Neural crest cell (in vitro differentiated cells): ENCODE measurements at places on chromosomes 7 and 10. TPM values are rescaled to one million over a fixed set of nuclear protein-coding genes. Genes with fewer than 3 reads are reported as not detected.

DNA sequence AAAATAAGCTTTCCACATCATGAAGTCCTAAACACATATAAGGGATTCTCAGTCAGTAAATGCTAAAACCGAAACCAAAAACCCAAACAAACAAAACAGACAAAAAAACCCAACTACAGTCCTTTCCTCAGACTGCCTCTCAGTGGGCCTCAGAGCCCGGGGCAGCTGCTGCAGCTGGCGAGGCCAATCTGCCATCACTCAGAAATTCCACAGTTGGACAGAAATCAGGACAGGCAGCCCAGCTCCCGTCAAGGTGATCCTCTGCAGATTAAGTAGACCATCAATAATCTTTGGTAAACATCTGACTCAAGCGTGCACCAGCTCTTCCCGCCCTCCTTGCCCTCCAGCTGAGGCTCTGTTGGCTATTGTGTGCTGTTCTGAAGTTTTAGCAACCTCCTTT lies 142.2 kb downstream of the ATXN7L1 start:
- no peak for DNase-seq

DNA sequence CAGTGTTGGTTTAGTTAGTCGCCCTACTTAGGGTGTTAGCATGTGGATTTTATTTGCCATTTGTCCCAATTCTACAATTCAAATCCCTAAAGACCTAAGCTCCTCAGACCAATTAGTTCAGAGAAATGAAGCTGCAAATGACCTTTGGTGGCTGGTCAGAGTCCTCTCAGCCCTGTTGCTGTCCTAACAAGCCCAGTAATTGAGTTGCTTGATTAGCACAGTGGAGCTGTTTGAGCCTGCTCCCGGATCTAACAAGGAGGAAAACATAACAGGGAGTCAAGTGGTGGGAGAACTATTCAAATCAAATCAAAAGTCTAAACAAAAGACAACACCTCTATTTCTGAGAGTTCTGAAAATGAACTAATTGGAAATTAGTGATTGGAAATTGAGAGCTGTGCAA lies 22.1 kb downstream of the ZDHHC6 start:
- DNase-seq, result no peak

- DNase-seq, result no peak
These were observed 27.9 kb upstream of the DPYSL4 start for GRCh38 chr10:132158823-132159222.

DNA sequence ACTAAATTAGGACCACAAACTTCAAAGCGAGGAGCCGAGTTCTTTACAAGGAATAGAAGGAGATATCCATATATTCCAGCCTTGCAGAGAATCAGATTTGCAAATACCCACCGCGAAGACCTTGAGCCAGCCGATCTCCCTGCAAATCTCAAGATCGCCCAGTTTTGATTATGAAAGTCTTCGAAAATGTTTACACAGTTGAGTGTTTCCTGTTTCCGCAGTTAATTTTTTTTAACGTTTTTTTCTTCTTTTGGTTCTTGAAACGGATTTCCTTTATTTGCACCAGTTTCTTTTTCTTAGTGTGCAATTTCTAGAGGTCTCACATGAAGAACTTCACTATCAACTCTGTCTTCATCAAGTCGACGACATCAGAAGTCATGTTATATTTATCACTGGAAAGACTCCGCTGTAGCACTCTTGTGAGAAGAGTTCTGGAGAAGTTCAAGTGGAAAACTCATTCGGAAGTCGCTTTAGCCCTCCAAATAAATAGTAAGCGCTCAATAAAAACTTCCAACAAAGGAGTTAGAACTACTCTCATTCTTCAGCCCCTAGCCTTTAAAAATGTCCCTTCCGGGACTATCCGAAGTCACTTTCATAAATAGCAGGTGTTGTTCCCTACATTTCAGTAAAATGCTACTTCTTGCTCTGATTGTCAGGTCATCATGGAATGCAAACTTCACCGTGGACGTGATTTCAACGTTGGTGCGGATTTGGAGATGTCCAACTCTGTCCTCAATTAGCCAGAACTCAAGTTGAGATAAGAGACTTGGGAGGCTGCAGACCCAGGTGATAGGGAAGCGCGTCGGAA lies 11.9 kb upstream of the SPAG6 start:
- DNase-seq, result no peak

- DNase-seq, result no peak
These were observed 95.0 kb upstream of the POM121L12 start for GRCh38 chr7:52940481-52940880.

DNA sequence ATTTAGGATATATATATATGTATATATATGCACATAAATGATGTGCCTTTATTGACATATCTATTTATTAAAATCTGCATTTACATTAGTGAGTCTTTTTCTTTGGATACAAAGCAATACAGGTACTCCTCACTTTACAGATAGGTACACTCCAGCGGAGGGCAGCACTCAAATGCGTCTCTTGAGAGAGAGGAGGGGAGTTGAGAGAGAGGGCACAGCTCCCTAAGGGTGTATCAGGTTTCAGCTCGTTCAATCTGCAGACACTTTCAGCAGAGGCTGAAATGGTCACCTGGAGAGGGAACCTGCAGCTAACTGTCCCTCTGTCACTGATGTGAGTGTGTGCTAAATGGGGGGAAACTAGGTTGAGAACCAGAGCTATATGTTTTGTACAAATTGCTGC lies 21.5 kb downstream of the C10orf53 start:
- DNase-seq, result no peak

- no peak for DNase-seq
These were observed 407.7 kb downstream of the PARD3 start for GRCh38 chr10:34407324-34407805.

DNA sequence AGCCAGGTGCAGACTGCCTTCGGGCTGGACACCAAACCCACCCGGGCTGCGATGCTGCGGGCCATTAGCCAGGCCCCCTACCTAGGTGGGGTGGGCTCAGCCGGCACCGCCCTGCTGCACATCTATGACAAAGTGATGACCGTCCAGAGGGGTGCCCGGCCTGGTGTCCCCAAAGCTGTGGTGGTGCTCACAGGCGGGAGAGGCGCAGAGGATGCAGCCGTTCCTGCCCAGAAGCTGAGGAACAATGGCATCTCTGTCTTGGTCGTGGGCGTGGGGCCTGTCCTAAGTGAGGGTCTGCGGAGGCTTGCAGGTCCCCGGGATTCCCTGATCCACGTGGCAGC lies 50.0 kb downstream of the VWA2 start:
- DNase-seq, result no peak

DNA sequence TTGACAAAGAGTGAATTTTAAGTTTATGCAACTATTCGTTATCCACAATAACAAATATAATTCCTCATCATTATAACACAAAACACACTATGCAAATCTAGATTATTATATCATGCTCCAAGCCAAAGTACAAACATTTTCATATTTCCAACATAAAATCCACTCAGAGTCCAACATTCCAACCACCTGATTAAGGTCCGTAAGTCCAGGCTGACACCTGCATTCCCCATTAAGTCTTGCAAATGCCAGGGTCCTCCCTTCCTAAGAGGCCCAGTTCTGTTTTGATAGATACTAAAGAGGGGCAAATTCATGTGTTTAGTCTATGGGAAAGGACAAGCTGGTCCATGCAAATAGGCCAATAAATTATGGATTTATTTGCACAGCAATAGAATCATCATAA lies 206.1 kb downstream of the POU6F2 start:
- no peak for DNase-seq

- DNase-seq, result no peak
These were observed 44.3 kb upstream of the ZC3HAV1 start for GRCh38 chr7:139153832-139154231.

DNA sequence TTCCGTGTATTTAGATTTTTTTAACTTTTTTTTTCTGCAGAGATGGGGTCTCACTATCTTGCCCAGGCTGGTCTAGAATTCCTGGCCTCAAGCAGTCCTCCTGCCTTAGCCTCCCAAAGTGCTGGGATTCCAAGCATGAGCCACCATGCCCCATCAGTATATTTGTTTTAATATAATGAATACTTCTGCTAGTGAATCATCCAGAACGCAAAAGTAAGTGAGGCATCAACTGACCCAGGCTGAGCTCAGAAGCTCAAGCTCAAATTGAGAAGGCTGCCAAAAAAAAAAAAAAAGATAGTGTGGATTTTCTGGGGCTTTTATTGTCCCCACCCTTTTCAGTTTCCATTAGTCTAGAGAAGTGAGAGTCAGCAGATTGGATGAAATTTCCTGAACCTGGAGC lies 39.0 kb upstream of the TECTB start:
- no peak for DNase-seq

DNA sequence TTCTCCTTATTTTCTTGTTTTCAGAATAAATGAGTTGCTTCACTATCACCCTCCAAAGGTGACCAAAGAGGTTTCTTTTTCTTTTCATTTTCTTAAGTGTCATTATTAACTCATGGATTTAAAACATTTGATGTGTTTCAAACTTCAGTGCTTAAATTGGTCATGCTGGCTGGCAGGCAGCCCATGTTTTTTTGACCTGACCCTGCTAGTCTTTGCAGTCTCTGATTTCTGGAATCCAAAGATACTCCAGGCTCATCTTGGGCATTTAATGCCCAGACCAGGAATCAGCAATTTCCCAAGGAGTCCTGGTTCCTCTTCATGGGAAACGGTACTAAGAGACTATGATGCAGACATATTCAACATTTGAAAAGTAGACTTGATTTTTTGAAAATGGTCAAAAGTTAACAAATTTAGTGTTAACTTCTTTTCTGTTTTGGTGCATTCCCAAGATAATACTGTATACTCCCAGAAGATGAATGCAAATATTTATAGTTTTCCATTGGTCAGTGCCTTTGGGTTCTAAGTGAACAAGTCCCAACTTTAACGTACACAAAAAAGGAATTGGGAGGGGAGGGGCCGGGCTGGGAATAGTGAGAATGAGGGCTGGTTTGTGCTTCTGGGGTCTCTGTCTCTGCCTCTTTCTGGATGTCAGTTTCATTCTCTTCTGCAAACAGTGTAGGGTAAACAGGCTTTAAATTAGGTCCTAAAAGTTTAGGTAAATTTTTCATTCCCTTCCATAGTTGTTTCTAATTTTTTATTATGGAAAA lies 19.8 kb downstream of the NUB1 start:
- no peak for DNase-seq

DNA sequence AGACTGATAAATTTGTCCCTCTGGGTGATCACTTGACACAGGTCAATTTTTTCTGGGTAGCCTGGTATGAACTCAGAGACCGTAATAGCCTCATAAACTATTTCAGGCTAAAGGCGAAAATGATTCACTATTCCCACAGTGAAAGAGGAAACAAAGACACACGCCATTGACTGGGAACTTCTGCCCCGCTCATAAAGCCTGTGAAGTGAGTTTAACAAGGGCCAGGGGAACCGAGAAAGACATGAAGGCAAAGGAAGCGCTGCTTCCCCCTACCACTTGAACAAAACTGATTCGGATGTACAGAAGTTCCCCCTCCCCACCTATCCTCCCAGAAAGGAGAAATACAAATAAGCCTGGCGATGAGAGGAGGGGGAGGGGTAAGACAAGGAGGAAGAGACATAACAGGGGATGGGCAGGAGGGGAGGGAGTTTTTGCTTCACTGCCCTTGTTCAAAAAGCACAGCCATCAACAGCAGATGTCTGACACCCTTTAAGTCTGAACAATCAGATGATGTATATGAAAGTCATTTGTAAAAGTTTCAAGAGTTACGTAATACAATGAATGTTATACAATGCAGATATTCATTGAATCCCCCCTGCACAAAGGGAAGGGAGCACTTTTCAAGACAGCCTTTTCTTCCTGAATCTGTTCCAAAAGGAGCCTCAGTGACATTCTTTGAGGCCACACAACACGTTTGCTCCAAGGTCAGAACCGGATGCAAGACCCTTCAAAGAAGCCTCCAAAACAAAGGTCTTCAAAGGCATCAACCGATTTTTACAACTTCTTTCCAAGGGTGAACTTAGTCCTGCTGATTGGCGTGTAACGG lies 734 bp downstream of the ABCB4 start:
- peak; percentile 39 for DNase-seq

DNA sequence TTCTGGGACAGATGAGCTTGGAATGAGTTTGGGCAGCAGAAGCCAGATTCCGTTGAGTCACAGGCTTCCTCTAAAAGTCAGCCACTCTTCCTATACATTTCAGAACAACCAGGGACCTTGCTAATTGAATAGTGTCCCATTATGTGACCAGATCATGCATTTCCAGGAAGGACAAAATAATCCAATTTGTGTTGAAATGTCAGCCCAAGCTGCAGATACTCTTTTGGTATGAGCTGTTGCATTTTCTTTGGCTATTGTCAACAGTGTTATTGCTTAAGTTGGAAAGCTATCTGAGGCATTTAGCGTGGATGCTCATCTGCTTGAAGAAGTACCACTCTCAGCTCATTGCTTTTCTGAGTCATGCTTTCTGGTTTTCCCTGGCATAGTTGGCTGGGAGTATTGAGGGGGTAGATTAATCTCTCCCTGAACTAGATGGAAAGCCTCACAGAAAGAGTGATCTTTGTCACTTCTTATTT lies 223.7 kb upstream of the HABP2 start:
- no peak for DNase-seq

- DNase-seq, result no peak
These were observed 13.1 kb downstream of the DNAJC1 start for GRCh38 chr10:21990449-21990848.

GRCh38 chr7:118179191-118179590 lies 4.8 kb upstream of the LSM8 start:
- DNase-seq, result no peak

The C7orf57 gene
- not detected in 2 replicates for total RNA-seq

The SEMA3E gene
- 0.09 and 0.41 TPM in 2 replicates for total RNA-seq

The SLC25A13 gene
- 68.3 and 72.3 TPM in 2 replicates for total RNA-seq

The ARHGAP22 gene
- total RNA-seq, result 5.2 and 7.5 TPM in 2 replicates
